Muscle of arm (tissue), 14 donors: ENCODE measurements at places on chromosomes 16 and 17.
A peak's percentile ranks its signal among the peaks of the same experiment; 100 is the strongest.

GRCh38 chr17:28960256-28961061 lies 9.1 kb upstream of the PHF12 start:
- no peak for DNase-seq

- peak; percentile 90 for DNase-seq
Observed at GRCh38 chr17:61416540-61417363, 17.1 kb downstream of the TBX2 start.

- no peak for DNase-seq
Observed at GRCh38 chr17:57434361-57434760, 178.0 kb downstream of the MSI2 start.

DNA sequence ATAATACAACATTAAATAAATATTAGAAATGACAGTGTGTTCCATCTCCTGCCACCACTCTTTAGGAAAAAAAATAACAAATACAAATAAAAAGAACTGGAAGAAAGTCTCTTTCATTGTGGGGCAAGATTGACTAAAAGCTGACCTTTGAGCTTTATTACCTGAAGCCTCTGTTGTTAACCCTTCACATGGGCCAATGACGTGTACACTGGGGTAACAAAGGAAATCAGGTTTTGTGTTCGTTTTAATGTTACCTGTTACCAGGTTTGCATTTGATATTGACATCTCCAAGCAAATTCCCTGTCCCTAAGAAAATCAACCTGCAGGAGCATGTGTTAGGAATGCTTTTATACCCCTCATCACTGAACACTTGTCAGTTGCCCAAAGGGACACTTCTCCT lies 39.0 kb downstream of the NLK start:
- no peak for DNase-seq

- DNase-seq: no peak
Observed at GRCh38 chr16:9755081-9755480, 427.1 kb downstream of the GRIN2A start.

- DNase-seq: no peak
Observed at GRCh38 chr17:78355701-78356100, 4.2 kb downstream of the SOCS3 start.

DNA sequence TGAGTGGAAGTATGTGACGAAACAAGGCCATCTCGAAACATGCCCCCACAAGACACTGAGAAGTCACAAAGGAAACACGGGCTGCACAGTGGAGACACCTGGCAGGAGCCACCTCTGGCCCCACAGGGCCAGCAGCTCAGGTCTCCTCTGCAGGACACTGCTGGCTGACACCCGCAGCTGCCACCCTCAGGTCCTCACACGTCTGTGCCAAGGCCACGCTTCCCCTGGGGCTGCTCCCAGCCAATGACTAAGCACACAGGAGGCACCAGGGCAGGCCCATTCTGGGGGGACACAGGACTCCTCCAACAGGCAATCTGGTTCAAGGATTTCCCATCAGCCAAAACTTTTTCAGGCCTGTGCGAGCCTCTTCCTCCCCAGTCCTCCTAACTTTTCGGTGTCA lies 36.4 kb downstream of the MBTPS1 start:
- no peak for DNase-seq

DNA sequence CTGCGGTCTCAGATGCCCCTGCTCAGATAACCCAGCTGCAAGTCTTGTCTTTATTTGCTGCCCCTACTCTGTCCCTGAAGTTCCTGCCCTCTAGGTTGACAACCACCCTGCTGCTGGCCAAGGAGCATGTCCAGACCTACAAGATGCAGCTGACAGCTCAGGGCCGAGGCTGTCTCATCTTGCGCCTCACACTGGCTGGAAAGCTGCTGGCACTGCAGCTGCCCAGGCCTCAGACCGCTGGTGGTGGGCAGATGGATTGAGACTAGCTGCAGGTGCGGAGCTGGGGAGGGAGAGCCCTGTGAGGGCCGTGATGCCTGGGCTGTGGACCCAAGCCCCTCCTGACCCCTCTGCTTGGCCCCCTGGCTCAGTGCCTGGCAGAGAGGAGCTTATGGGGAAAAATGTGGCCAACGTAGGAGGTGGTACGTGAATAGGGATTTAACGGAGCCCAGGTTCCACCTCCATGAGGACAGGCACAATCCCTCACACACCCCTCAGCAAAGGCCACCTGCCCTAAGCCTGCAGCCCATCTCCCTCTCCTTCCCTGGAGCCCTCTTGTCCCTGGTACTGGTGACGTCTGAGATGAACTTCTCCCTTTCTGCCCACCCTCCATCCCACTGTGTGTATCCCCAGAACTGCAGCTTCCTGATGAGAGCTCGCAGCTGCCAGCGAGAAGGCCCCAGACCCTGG lies 8.3 kb upstream of the GALK1 start:
- no peak for DNase-seq

DNA sequence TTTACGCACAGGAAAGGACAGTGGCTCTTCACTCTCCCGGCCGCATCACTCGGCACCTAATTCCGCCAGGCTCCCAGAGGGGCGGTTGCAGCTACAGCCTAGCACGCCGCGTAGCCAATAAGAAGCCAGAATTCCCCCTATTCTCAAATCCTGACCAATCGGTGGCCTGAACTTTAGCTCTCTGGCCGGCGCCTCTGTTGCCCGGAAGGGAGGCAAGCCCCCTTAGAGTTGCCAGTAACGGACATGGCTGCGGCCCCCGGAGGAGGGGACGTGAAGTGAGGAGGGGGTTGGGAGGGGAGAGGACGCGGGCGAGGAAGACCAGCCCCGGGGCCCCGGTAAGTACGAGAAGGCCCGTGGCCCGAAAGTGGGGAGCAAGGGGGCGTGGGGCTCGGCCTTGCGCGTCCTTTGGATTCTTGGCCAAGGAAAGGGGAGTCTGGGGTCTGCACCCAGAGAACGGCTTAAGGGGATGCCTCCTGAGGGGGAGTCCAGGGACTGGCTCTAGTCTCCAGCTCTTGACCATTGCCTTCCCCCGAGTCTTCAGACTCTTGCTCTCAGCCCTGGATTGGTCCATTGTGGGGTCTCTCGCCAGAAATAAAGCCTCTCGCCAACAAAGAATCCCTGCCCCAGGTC lies at the start of gene TMEM94:
Gene TMEM94, plus strand, starts transcription at position 219 of the 630 bp plus-strand sequence. CDS start 15,271 bp downstream, outside the sequence.
- DNase-seq: peak; percentile 98

DNA sequence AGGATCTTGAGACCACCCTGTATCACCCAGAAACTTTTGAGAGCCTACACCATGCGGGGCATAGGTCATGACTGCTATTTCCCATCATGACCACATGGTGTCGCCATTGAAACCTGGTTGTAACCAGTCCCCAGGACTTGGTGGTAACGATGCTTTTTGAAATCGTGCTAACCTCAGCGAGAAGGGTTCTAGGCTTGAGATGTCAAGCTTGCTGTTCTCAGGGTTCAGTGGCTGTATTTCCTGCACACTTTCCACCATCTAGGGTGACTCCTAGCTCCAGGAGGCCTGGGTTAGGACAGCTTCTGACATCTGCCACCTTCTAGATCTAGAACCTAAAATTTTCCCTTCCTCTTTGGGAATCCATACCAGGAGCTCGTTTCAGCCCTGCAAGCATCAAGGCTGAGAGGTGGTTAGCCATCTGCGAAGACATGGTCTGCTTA lies 13.0 kb upstream of the SPNS3 start:
- peak; percentile 63 for DNase-seq

DNA sequence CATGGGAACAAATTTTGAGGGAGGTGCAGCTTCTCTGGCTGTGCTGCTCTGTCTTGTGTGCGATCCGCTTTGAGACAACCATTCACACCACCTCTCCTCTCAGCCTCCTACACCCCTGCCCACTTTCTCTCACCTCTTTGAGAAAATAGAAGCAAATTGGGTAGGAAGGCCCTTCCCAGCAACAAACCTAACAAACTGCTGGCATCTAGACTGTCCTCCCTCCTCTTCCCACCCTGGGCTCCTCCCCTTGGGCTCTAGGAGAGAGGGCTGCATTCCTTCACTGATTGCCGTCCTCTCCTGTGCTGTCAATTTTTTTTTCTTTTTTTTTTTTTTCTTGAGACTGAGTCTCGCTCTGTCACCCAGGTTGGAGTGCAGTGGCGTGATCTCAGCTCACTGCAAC lies 13.5 kb downstream of the CDIPT start:
- no peak for DNase-seq

DNA sequence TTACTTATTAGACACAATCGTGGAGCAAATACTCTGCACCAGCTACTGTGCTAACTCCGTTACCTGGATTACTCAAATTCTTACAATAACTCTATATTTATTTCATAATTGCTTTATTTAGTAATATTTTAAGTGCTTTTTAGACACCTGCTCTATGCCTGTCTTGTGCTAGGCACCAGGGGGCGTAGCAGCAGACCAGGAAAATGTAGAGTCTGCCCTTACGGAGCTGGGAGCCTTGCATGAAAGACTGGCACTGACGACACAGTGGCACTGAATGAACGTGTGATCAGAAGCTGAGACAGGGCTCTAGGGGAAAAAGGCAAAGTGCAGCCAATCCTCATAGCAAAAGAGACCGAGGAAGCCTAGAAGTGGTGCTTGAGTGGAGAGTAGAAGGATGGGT lies 486.5 kb downstream of the CDH13 start:
- no peak for DNase-seq

GRCh38 chr17:35537601-35538141 lies at the start of gene SLFN12L:
TSS of gene SLFN12L (minus strand) at chr17:35537678. CDS start at chr17:35522364, 15,314 bp downstream.
- peak; percentile 25 for DNase-seq

GRCh38 chr16:66511602-66512271 lies 38.2 kb downstream of the TK2 start:
- no peak for DNase-seq

DNA sequence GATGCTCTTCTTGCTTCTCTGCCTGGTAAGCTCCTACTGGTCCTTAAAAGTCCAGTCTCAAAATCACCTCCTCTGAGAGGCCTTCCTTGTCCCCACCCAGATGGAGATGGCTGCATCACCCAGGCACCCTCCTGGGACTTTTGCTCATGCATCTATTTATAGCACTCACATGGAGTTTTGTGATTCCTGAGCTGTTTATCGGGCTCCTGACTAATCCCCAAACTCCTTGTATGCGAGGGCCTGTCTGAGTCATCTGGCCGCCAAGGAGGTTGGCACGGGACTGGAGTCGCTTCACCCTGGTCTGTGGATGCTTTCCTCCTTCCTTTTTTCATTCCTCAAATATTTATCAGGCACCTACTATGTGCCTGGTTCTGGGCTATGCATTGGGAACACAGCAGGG lies 2.3 kb upstream of the MAP2K3 start:
- no peak for DNase-seq

DNA sequence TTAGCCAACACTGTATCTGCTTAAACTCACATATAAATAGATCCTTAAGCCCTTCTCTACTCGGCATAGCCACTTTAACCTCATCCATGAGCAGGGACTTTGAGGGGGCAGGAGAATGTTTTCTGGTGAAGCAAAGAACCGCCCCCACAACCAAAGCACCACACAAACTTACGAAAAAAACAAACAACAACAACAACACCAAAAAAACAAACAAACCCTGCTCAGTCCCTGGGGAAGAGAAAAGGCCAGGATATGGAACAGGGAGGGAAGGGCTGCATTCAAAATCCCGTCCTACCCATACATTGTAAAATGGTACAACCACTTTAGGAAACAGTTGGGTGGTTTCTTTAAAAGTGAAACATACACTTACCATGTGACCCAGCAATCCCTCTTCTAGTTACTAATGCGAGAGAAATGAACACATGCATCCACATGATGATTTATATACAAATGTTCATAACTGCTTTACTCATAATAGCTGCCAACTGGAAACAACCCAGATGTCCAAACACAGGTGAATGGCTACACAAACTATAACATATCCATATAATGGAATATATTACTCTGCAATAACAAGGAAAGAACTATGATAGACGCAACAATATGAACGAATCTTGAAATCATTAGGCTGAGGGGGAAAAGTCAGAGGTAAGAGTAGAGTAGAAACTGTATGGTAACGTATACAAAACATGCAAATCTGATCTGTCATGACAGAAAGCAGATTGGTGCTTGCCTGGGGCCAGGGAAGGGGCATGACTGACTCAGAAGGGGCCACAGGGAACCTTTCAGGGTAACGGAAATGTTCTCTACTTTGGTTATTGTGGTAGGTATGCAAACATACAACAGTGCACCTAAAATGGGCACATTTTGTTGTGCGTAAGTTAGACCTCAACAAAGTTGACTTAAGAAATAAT lies 37.7 kb upstream of the TOB1 start:
- no peak for DNase-seq

DNA sequence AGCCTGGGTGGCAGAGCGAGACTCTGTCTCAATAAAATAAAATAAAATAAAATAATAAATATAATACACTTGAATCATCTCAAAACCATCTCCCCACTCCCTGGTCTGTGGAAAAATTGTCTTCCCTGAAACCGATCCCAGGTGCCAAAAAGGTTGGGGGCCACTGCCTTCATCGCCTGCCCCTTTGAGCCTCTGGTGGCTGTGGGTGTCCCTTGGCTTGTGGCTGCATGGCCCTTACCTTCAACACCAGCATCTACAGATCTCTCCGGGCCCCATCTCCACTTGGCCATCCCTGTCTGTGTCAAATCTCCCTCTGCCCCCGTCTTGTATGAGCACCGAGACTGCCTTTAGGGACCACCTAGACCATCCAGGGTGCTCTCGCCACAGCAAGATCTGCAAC lies 177.3 kb downstream of the SEC14L1 start:
- no peak for DNase-seq

GRCh38 chr16:12158428-12158827 lies 181.9 kb downstream of the SNX29 start:
- DNase-seq: no peak

- DNase-seq: no peak
Observed at GRCh38 chr16:2482249-2482648, 7.3 kb downstream of the TBC1D24 start.

GRCh38 chr16:2952679-2953078 lies 11.4 kb upstream of the KREMEN2 start:
- DNase-seq: no peak

- DNase-seq: no peak
Observed at GRCh38 chr17:17990282-17990681, 17.6 kb downstream of the DRC3 start.
